ENCODE measurements at places on chromosomes 11 and 22.

- H3K27ac ChIP-seq, result no peak overlapping the region
- H3K36me3 ChIP-seq, result no peaks in the 10 kb centered on the region
- no peak overlapping the region for H3K4me3 ChIP-seq
Observed at GRCh38 chr11:12200279-12200990, 90.0 kb downstream of the MICAL2 start.

GRCh38 chr22:46114518-46115387, 35.6 kb upstream of the PPARA start:
- no peaks in the 10 kb centered on the region for H3K27me3 ChIP-seq
- H3K4me1 ChIP-seq, result no peaks in the 10 kb centered on the region
- peaks cover 30% of the 10 kb centered on the region for H3K36me3 ChIP-seq
- no peak for DNase-seq

- no peak overlapping the region for H3K27ac ChIP-seq
- peak overlapping the region; percentile 6 for H3K4me3 ChIP-seq
- no peaks in the 10 kb centered on the region for H3K27me3 ChIP-seq
- peaks cover 28% of the 10 kb centered on the region for H3K4me1 ChIP-seq
- DNase-seq, result peak; percentile 77
Observed at GRCh38 chr11:70367071-70367470, 31.3 kb upstream of the CTTN start.

GRCh38 chr11:57458060-57458409, 2.3 kb upstream of the RTN4RL2 start:
- no peaks in the 10 kb centered on the region for H3K36me3 ChIP-seq
- peaks cover 37% of the 10 kb centered on the region for H3K4me1 ChIP-seq
- peak; percentile 51 for DNase-seq
- H3K27me3 ChIP-seq, result peaks cover 18% of the 10 kb centered on the region
- no peak overlapping the region for H3K4me3 ChIP-seq

DNA sequence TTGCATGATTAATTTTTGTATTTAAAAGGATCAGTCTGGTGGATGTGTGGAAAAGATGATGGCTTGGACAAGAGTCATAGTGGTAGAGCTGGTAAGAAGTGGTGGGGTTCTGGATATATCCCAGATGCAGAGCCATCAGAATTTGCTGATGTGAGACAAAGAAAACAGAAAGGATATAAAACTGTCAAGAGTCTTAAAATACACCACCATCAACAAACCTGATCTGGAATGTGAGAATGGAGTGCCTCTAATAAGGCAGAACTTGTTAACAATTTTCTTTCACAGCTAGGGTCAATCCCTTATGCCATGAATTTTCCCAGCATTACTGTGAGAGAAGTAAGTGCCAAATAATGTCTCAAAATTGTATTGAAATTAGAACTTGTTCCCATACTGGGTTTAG, 215.4 kb downstream of the METTL15 start:
- no peak for DNase-seq
- no peaks in the 10 kb centered on the region for H3K36me3 ChIP-seq
- H3K4me3 ChIP-seq, result no peak overlapping the region
- H3K4me1 ChIP-seq, result no peaks in the 10 kb centered on the region
- H3K27me3 ChIP-seq, result no peaks in the 10 kb centered on the region

DNA sequence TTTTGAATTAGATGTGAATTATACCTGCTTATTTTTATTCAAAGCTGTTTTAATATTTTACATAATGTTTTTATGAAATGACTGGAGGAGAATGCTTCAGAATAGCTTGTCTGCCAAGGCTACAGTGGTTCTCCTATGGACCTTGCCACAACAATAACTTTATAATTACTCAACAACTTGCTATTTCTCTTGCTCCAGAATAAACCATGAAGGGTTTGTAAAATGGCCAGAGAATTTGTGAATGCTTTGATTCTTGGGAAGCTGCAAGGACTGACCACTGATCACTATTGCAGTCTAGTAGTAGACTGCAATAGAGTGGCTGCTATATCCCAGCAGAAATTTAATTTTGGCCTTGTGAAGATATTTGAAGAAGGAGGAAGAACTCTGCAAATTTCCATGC, 199.7 kb downstream of the FAT3 start:
- no peaks in the 10 kb centered on the region for H3K4me1 ChIP-seq
- no peak for DNase-seq
- no peaks in the 10 kb centered on the region for H3K36me3 ChIP-seq

DNA sequence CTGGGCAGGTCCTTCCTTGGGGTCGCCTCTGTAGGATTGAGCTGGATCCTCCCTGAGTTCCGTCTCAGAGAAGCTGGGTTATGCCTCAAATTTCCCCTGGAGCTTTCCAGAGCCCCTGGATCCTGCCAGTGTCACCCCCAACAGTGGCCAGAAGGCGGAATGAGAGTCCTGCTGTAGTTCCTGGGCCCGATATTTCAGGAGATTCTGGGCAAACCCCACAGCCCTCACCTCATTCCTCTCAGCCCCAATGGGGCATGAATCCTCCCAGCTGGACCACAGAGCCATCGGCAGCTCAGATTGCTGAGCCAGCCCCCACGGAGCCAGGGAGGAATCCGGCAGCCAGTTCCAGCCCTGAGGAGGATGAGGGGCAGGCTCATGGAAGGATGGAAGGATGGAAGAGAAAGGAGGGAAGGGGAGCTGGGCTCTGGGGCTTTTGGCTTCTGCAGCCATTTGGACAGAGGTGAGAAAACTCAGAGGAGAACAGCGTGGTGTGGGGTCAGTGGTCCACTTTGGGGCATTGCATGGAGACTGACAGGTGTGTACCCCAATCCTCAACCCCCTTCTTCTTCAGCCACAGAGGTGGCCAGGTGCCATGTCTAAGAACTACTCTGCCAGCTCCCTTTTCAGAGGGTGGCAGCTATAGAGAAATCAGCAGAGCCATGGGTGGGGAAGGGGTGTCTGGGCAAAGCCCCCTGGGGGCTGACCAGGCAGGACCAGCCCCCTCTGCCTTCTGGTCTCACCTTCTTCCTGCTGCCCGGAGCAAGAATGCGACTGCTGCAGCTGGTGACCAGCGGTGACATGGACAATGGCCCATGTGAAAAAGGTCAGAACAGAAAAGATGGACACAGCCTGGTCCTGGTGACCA, 867.6 kb downstream of the TBC1D22A start:
- H3K27me3 ChIP-seq, result no peaks in the 10 kb centered on the region
- H3K4me3 ChIP-seq, result no peak overlapping the region
- no peaks in the 10 kb centered on the region for H3K36me3 ChIP-seq
- no peaks in the 10 kb centered on the region for H3K4me1 ChIP-seq

DNA sequence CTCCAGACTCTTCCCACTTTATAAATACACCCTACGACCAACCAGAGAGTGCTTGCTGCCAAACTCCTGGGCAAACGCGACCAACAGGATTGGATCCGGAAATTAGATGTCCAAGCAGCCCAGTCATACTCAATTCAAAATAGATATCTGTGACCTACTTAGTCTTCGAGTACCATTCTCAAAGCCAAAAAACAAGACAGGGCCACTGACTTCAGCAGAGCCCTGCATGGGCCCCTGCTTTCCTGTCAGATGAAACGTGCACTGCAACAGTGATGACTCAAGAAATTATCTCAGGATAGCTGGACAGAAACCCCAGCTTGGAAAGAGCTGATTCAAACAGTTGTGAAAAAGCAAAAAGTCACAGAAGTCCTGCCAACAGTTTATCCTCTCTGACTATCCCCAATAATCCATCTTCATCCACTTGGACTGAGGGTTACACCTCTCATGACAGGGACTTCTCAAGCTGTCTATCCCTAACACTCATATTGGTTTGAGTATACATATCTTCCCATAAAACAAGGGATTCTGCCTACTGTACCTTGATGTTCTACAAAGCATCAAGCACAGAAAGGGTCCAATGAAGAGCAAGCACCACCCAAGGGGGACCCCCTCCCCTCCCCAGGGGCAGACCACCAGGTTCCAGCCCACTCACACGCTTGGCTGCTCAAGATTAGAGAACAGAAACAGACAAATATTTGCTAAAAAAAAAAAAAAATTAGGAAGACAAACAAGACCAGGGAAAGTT, 17.4 kb downstream of the SMCO4 start:
- H3K4me3 ChIP-seq, result peak overlapping the region; percentile 7
- no peak overlapping the region for H3K27ac ChIP-seq
- H3K27me3 ChIP-seq, result no peaks in the 10 kb centered on the region
- peaks cover 17% of the 10 kb centered on the region for H3K4me1 ChIP-seq
- H3K36me3 ChIP-seq, result no peaks in the 10 kb centered on the region

DNA sequence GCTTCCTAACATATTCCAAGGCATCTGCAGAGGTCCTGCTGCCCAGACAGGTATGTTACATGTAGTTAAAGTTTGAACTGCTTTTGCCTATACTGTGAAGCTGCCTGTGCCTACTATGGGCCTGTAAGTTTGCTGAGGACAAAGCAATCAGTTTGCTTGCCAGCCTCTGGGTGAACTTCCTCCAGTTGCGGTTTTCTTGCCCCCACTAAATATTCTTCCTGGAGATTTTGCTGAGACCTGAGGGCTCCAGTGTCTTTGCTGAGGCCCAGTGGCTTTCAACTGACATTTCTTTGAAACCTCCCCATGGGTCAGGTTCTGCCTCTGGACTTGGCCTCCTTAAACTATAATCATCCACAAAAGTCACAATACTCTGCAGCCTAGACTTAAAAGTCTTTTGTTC, 29.6 kb upstream of the MMP20 start:
- no peak for DNase-seq
- no peaks in the 10 kb centered on the region for H3K36me3 ChIP-seq
- no peaks in the 10 kb centered on the region for H3K27me3 ChIP-seq
- H3K4me3 ChIP-seq, result no peak overlapping the region

GRCh38 chr11:88315981-88316441, 21.5 kb downstream of the CTSC start:
- no peaks in the 10 kb centered on the region for H3K4me1 ChIP-seq
- H3K4me3 ChIP-seq, result no peak overlapping the region
- H3K27me3 ChIP-seq, result no peaks in the 10 kb centered on the region
- no peak overlapping the region for H3K27ac ChIP-seq
- peaks cover 4% of the 10 kb centered on the region for H3K36me3 ChIP-seq

GRCh38 chr11:26947379-26947844, 46.5 kb upstream of the FIBIN start:
- H3K27me3 ChIP-seq, result no peaks in the 10 kb centered on the region
- no peak overlapping the region for H3K27ac ChIP-seq
- DNase-seq, result no peak

DNA sequence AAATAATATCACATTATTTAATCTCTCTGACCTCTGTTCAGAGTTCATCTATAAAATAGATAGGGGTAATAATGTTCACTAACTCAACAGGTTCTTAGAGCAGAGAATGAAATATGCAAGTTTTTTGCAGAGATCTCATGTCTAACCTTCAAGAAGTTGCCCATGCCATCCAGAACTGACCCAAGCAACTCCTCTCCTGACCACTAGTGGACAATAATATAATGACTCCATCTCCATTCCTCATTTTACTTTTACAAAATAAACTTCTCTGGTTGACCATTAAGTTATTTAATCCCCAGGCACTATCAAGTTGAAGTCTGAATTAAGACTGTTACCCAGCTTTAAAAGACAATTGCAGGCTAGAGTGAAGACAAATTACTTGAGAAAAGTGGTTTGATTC, 382.6 kb downstream of the KCNA4 start:
- H3K36me3 ChIP-seq, result no peaks in the 10 kb centered on the region
- no peak for DNase-seq
- H3K27me3 ChIP-seq, result no peaks in the 10 kb centered on the region
- H3K4me1 ChIP-seq, result no peaks in the 10 kb centered on the region
- no peak overlapping the region for H3K27ac ChIP-seq

DNA sequence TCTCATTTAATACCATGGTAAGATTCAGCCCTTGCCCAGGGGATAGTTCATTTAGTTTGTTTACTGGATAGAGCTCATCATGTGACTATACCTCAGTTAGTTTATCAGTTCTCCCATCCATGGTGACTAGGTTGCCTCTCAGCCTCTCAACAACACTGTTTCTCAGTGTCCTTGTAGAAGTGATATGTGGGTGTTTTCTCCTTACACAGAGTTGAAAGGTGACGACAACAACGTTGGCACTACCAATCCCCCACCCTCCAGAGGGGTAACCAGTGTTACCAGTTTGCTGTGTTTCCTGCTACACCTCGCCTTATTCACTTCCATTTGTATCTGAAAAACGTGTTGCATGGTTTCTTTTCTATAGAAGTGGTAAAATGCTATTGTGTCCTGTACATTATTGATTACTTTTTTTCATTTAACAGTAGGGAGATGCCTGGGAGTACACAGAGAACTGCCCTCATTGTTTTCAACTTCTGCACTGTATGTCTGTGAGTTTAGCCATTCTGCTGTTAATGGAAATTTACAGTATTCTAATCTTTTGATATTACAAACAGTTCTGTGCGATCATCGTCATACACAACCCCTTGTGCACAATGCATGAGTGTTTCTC, 11.6 kb downstream of the NEAT1 start:
- no peak overlapping the region for H3K27ac ChIP-seq
- no peak for DNase-seq
- peaks cover 17% of the 10 kb centered on the region for H3K4me1 ChIP-seq
- no peaks in the 10 kb centered on the region for H3K27me3 ChIP-seq
- H3K36me3 ChIP-seq, result peaks cover 54% of the 10 kb centered on the region

- peak overlapping the region; percentile 58 for H3K27ac ChIP-seq
- H3K27me3 ChIP-seq, result no peaks in the 10 kb centered on the region
- peak overlapping the region; percentile 95 for H3K4me3 ChIP-seq
- peaks cover 72% of the 10 kb centered on the region for H3K4me1 ChIP-seq
Observed at GRCh38 chr22:24156141-24156912, 25.0 kb upstream of the SUSD2 start.

DNA sequence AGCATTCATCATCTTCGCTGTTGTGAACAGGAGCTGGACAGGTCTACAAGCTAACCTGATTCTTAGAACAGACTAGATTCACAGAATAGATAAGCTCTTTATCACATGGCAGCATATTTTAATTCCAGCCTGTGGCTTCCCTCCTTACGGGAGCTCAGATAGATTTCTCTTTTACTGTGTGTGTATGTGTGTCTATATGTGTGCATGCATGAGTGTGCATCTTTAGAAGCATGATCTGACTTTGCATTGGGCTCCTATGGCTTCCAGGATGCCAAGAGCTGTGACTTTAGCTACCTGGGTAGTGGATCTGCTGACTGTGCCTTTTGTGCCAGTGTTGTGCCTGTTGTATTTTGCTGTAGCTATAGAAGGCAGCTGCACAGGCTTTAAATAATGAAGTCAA, 44.3 kb downstream of the ZNRF3 start:
- H3K4me1 ChIP-seq, result peaks cover 3% of the 10 kb centered on the region
- DNase-seq, result peak; percentile 34
- H3K36me3 ChIP-seq, result no peaks in the 10 kb centered on the region

DNA sequence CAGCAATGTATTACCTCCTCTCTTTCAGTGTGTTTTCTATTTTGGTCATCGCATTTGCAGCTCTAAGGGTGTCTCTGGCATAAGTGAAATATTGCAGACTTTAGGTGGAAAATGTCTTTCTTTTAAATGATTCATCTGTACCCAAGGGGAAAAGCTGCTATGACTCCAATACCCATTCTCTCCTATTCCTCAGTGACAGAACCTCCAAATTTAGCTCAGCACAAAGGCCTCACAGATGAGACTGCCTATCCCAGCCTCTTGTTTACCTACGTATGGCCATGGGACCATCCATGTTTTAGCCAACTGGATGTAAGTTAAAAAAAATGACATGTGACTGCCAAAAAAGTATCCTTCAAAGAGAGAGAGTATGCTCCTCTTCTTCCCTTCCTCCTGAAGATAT, 7.9 kb downstream of the MTMR2 start:
- H3K36me3 ChIP-seq, result no peaks in the 10 kb centered on the region
- no peaks in the 10 kb centered on the region for H3K4me1 ChIP-seq
- DNase-seq, result no peak
- no peaks in the 10 kb centered on the region for H3K27me3 ChIP-seq
- H3K4me3 ChIP-seq, result no peak overlapping the region

GRCh38 chr11:70133771-70134335, 55.7 kb downstream of the ANO1 start:
- H3K4me3 ChIP-seq, result no peak overlapping the region
- no peaks in the 10 kb centered on the region for H3K36me3 ChIP-seq
- H3K27ac ChIP-seq, result no peak overlapping the region
- peaks cover 2% of the 10 kb centered on the region for H3K27me3 ChIP-seq
